ENCODE measurements at places on chromosomes 6 and 20. TPM values are rescaled to one million over a fixed set of nuclear protein-coding genes. Genes with fewer than 3 reads are reported as not detected.

DNA sequence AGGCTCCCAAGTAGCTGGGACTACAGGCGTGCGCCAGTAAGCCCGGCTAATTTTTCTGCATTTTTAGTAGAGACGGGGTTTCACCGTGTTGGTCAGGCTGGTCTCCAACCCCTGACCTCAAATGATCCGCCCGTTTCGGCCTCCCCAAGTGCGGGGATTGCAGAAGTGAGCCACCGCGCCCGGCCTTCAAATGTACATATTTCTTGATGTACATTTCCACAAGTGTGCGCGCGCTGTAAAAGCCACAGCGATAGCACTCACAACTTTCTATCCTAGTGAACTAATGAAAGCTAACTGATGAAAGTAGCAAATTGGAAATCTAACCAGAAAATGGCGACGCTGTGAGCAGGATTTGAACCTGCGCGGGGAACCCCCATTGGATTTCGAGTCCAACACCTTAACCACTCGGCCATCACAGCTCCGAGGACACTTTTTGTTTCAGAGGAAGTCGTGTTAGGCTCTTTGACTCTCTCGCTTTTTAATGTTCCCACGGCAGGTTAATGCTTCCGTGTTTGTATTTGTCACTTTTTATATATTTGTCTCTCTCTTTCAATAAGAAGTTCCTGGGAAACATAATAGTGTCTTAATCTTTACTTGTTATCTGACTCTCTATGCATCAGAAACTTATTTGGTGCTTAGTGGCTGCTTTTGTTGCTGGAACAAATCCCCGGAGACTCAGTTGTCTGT lies 199.4 kb upstream of the ZNF184 start:
- no peak for DNase-seq
- H3K4me3 ChIP-seq: no peak overlapping the region
- no peaks in the 10 kb centered on the region for H3K4me1 ChIP-seq

Gene GLP1R
- total RNA-seq: not detected

DNA sequence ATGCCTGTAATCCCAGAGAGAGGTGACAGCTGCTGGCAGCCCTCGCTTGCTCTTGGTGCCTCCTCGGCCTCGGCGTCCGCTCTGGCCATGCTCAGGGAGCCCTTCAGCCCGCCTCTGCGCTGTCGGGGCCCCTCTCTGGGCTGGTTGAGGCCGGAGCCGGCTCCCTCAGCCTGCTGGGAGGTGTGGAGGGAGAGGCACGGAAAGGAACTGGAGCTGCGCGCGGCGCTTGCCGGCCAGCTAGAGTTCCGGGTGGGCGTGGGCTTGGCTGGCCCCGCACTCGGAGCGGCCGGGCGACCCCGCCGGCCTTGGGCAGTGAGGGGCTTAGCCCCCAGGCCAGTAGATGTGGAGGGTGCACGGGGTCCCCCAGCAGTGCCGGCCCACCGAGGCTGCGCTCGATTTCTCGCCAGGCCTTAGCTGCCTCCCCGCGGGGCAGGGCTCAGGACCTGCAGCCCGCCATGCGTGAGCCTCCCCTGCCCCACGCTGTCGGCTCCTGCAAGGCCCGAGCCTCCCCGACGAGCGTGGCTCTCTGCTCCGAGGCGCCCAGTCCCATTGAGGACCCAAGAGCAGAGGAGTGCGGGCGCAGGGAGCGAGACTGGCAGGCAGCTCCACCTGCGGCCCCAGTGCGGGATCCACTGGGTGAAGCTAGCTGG lies 34.6 kb downstream of the C6orf52 start:
- peak overlapping the region; percentile 31 for H3K4me3 ChIP-seq
- no peaks in the 10 kb centered on the region for H3K27me3 ChIP-seq
- no peaks in the 10 kb centered on the region for H3K4me1 ChIP-seq

DNA sequence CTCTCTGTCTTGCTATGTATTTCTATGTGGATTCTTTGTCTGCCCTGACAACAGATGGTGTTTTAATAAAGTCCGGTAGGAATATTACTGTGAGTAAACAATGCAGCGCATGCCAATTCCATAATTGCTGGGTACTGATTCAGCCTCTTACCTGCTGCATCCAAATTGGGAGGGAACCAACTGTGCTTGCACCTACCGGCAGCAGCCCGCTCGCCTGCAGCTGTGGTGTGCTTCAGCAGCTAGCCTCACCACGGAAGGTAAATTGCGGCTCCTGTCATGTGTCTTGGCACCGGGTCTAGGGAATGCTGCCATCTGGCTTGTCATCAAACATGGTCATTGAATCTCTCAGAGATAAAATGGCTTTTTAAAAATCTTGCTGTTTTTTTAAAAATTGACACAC lies 704.8 kb upstream of the SLC35B3 start:
- no peaks in the 10 kb centered on the region for H3K27me3 ChIP-seq
- no peaks in the 10 kb centered on the region for H3K36me3 ChIP-seq
- no peak overlapping the region for H3K27ac ChIP-seq
- H3K4me3 ChIP-seq: no peak overlapping the region
- DNase-seq: peak; percentile 66

Gene GRM4
- total RNA-seq: 0.29 TPM

GRCh38 chr6:119348096-119348747 lies 1.3 kb downstream of the MAN1A1 start:
- peak overlapping the region; percentile 94 for H3K4me3 ChIP-seq
- H3K27me3 ChIP-seq: no peaks in the 10 kb centered on the region
- DNase-seq: peak; percentile 69
- peak overlapping the region; percentile 95 for H3K27ac ChIP-seq
- H3K36me3 ChIP-seq: no peaks in the 10 kb centered on the region
- peaks cover 34% of the 10 kb centered on the region for H3K4me1 ChIP-seq

DNA sequence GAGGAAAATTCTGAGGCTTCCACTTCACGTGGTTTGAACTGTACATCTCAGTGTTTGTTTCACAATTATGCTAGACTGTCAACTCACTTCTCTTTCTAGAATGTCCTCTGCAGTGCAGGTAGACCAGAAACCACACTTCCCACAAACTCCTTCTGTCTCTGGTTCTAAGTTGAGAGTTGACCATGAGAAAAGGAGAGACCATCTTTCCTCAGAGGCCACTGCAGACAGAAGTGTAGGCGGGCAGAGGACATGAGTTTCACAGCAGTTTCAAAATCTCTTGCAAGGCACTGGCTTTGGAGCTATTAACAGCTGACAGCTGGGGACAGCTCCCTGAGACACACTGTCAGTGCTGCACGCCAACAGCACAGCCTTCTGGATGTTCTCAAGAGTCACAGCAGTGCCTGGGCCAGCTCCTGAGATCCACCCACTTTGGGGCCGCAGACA lies 55.4 kb upstream of the MOXD1 start:
- H3K27ac ChIP-seq: no peak overlapping the region
- DNase-seq: peak; percentile 70
- peaks cover 75% of the 10 kb centered on the region for H3K36me3 ChIP-seq
- H3K4me1 ChIP-seq: no peaks in the 10 kb centered on the region
- H3K27me3 ChIP-seq: no peaks in the 10 kb centered on the region

DNA sequence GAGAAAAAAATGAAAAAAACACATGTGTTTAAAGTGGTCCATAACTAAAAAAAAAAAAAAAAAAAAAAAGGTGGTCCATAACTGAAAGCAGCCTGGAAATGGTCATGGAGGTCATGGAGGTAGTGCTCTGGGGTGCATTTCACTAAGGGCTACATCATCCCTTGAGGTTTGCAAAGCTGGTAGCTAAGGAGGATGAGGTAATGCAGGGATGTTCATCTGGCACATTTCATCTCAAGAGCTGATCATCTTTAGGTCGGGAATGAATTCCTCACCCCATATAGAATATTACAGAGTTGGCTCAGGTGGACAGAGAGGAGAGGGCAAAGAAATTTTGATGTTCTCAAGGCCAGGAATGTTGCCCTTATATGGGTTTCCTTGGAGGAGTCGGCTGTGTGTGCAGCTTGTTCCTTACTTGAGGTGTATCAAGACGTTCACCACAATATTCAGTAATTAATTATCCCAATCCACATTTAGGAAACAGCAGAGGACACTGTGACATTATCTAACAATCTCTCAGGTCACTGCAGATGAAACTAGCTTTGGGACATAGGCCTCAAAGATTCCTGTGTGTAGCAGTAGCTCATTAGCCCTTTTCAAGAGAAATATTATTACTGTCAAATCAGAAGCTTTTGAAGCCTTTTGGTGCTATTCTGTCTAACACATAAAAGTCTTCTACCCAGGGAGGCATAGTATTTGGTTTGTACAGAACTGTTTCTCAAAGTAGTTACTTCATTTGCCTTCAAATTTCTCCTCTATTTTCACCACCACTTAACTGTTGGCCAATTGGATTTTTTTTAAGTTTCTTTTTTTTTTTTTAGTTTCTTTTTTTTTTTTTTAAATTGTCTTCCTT lies 46.8 kb downstream of the CYP24A1 start:
- no peak for DNase-seq
- no peaks in the 10 kb centered on the region for H3K27me3 ChIP-seq
- no peak overlapping the region for H3K27ac ChIP-seq
- no peaks in the 10 kb centered on the region for H3K36me3 ChIP-seq
- H3K4me3 ChIP-seq: no peak overlapping the region

GRCh38 chr6:142820338-142821051 lies 124.5 kb downstream of the HIVEP2 start:
- H3K4me3 ChIP-seq: peak overlapping the region; percentile 43
- DNase-seq: no peak
- peak overlapping the region; percentile 47 for H3K27ac ChIP-seq
- no peaks in the 10 kb centered on the region for H3K27me3 ChIP-seq

- no peak for DNase-seq
- no peak overlapping the region for H3K4me3 ChIP-seq
- H3K36me3 ChIP-seq: no peaks in the 10 kb centered on the region
- no peaks in the 10 kb centered on the region for H3K27me3 ChIP-seq
Measured at GRCh38 chr20:47506850-47507249, 5.2 kb downstream of the NCOA3 start.
